ENCODE measurements at places on chromosomes 6 and 20. TPM values are rescaled to one million over a fixed set of nuclear protein-coding genes. Genes with fewer than 3 reads are reported as not detected.
A peak's percentile ranks its signal among the peaks of the same experiment; 100 is the strongest.

- H3K4me3 ChIP-seq, result no peak overlapping the region
- no peaks in the 10 kb centered on the region for H3K36me3 ChIP-seq
- H3K27me3 ChIP-seq, result peaks cover 39% of the 10 kb centered on the region
- H3K27ac ChIP-seq, result no peak overlapping the region
- no peak for DNase-seq
Observed at GRCh38 chr6:159450815-159451465, 242.1 kb downstream of the SOD2 start.

GRCh38 chr6:158206740-158207421 lies 38.7 kb downstream of the GTF2H5 start:
- no peaks in the 10 kb centered on the region for H3K36me3 ChIP-seq
- H3K27me3 ChIP-seq, result no peaks in the 10 kb centered on the region
- no peak for DNase-seq
- peaks cover 18% of the 10 kb centered on the region for H3K4me1 ChIP-seq
- H3K27ac ChIP-seq, result no peak overlapping the region
- H3K4me3 ChIP-seq, result no peak overlapping the region

DNA sequence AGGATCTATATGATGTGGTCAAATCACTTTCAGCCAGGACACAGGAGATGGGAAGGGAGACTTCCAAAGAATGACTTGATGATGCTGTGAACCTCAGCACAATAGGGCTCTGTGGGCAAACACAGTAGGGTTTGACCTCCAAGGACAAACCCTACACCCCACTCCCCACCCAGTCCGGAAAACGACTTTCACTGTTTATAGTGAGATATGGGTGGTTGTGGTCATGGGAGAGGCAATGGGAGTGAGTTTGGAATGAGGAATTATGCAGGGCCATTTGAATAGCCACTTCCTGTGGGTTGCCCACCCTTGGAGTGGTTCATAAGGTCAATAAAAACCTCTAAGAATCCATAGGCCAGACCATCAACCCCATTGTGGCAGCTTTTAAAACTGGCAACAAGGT lies 38.4 kb upstream of the PRND start:
- peaks cover 31% of the 10 kb centered on the region for H3K4me1 ChIP-seq
- no peak for DNase-seq
- H3K27ac ChIP-seq, result no peak overlapping the region
- peaks cover 2% of the 10 kb centered on the region for H3K36me3 ChIP-seq
- H3K4me3 ChIP-seq, result no peak overlapping the region

DNA sequence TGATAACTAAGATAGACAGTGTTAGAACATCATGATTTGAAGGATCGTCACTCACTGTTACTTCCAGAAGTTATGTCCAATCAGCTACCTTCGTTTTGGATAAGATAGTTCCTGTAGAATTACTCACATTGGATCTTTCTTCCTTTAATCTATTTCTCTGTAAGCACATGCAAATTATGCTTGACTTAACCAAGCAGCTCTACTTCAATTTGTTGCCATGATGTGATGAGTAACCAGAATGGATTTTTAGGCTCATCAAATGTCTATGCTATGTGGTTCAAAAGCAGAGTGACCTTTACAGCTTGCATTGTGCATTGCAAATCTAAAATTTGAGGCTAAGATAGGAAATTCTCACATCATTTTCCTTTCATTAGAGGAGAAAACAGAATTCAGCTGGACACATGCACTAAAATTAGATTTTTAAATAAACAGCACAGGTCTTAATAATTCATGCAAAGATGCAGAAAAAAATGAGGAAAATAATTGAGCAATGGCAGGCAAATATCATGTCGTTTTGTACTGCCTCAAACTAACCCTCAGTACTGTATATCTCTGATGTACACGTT lies 76.7 kb upstream of the ZFP64 start:
- peaks cover 70% of the 10 kb centered on the region for H3K27me3 ChIP-seq
- no peak overlapping the region for H3K27ac ChIP-seq
- DNase-seq, result no peak
- H3K36me3 ChIP-seq, result no peaks in the 10 kb centered on the region
- no peak overlapping the region for H3K4me3 ChIP-seq
- no peaks in the 10 kb centered on the region for H3K4me1 ChIP-seq

DNA sequence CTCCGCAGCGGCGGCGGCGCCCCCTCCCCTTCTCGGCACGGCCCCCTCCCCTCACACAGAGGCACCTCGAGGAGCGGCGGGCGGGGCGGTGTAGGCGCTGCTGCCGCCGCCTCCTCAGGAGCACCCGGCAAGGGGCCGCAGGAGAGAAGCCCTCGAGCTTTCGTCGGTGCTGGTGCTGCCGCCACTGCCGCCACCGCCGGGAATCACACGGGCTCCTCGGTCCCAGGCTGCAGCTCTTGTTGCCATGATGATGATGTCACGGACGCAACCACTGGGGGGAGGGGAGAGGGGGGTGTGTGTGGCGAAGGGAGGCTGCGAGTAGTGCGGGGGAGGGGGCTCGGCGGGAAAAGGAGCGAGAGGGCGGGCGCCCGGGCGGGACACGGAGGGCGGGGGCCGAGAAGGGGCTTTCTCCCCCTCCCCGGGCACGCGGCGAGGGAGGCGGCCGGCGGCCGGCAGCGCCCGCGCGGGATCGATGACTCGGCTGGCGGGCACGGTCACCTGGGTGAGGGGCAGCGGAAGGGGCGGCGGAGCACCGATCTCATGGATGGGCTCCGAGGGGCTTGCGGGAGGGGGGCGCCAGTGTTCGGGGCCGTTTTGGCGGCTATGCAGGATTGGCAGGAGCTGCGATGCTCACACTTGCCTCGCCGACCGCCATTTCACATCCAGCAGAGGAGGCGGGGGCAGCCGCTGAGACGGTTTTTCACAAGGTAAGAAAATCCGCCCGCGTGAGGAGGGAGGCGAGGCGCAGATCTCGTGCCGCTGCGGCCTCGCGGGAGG lies at the start of gene REV3L:
Gene REV3L, minus strand, starts transcription at position 260 of the 777 bp plus-strand sequence. CDS start 330 bp downstream, outside the sequence.
- peak; percentile 75 for DNase-seq
- no peaks in the 10 kb centered on the region for H3K27me3 ChIP-seq
- peak within 1 kb of the TSS; percentile 83 for H3K27ac ChIP-seq
- peaks cover 29% of the 10 kb centered on the region for H3K4me1 ChIP-seq

GRCh38 chr6:56693246-56693607 lies 50.5 kb upstream of the DST start:
- no peaks in the 10 kb centered on the region for H3K27me3 ChIP-seq
- peak overlapping the region; percentile 48 for H3K4me3 ChIP-seq
- peak overlapping the region; percentile 84 for H3K27ac ChIP-seq
- DNase-seq, result peak; percentile 89
- H3K36me3 ChIP-seq, result no peaks in the 10 kb centered on the region

- H3K4me1 ChIP-seq, result peaks cover 30% of the 10 kb centered on the region
- no peaks in the 10 kb centered on the region for H3K36me3 ChIP-seq
- peak; percentile 88 for DNase-seq
- peak overlapping the region; percentile 83 for H3K27ac ChIP-seq
- H3K4me3 ChIP-seq, result no peak overlapping the region
Observed at GRCh38 chr20:47989957-47990356, 204.7 kb upstream of the SULF2 start.

DNA sequence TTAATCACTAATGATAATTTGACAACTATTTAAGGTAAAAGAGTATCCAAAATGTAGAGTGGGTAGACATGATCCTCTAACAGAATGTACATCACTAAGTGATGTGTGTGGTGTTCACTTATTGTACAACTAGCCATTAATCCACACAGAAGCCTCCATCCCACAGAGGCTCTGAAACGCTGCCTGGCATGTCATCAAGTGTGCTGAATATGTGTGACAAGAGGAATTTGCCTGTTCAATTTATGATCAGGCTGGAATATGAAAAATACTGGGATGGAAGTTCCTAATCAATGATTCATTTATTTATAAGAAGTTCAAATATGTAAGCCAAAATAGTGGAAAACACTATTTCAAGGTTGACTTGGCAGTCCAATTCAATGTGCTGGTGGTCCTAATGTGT lies 72.4 kb downstream of the BACH2 start:
- H3K36me3 ChIP-seq, result peaks cover 14% of the 10 kb centered on the region
- DNase-seq, result no peak
- H3K4me1 ChIP-seq, result peaks cover 31% of the 10 kb centered on the region

DNA sequence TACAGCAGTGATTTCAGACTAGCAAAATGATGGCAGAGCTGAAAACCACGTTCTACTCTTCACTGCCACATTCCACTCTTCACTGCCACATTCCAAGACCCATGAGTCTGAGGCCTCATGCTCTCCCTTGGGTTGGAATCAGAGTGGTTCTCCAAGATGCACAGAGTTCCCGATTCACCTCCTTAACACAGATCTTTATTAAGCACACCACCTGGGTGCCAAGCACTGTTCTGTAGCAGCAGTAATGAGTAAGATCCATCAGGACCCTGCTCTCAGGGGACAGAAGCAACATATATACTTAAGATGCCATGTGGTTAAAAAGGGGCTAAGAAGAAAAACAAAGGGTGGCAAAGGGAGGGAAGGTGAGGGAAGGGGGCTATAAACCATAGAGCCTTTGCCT lies 26.9 kb downstream of the TSHZ2 start:
- no peaks in the 10 kb centered on the region for H3K4me1 ChIP-seq
- no peak overlapping the region for H3K27ac ChIP-seq
- H3K27me3 ChIP-seq, result peaks cover 29% of the 10 kb centered on the region
- no peaks in the 10 kb centered on the region for H3K36me3 ChIP-seq
- no peak overlapping the region for H3K4me3 ChIP-seq

DNA sequence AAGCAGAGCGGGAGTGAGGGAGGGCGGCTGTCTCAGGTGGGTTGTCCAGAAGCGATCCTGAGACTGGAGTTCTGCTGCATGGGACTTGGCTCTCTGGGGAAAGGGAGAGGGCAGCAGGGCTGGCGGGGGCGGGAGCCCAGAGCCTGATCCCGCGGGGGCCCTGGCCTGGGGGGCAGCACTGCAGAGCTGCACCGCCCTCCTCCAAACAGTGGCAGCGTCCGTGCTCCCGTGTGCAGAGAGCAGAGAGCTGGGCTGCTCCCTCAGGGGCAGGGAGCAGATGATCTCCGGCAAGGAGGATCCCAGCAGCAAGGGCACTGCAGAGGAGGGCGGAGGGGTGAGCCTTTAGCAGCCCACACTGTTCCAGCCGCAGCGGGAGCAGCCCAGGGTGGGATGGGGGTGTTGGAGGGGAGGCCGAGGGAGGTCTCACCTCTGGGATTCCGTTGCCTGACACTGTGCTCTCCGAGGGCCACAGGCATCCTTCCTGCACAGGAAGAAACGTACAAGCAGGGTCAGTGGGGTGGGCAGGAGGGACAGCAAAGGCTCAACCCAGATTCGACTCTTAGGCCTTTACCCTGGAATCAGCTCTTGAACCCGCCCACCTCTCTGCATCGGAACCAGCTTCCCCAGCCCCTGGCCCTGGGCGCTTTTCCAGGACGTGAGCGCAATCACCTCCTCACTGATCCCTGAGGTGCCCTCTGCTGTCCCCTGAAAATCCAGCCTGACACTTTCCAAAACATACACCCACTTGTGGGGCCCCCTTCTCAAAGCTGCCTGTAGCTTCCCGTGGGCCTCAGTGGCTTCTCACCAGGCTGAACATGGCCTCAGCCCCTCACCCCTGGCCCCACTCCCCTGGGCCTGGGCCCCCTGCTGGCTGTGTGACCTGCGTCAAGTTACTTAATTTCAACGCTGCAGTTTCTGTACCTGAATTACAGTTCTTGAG lies 32.6 kb upstream of the ZBP1 start:
- H3K4me3 ChIP-seq, result no peak overlapping the region
- no peak for DNase-seq
- H3K27ac ChIP-seq, result no peak overlapping the region
- H3K36me3 ChIP-seq, result peaks cover 41% of the 10 kb centered on the region
- no peaks in the 10 kb centered on the region for H3K4me1 ChIP-seq

- DNase-seq, result no peak
- no peaks in the 10 kb centered on the region for H3K27me3 ChIP-seq
- no peaks in the 10 kb centered on the region for H3K4me1 ChIP-seq
- no peak overlapping the region for H3K27ac ChIP-seq
Observed at GRCh38 chr6:14226051-14226660, 108.6 kb downstream of the CD83 start.

- no peak overlapping the region for H3K27ac ChIP-seq
- no peak for DNase-seq
- peaks cover 32% of the 10 kb centered on the region for H3K27me3 ChIP-seq
- no peaks in the 10 kb centered on the region for H3K36me3 ChIP-seq
Observed at GRCh38 chr6:152845421-152845820, 94.8 kb downstream of the VIP start.

DNA sequence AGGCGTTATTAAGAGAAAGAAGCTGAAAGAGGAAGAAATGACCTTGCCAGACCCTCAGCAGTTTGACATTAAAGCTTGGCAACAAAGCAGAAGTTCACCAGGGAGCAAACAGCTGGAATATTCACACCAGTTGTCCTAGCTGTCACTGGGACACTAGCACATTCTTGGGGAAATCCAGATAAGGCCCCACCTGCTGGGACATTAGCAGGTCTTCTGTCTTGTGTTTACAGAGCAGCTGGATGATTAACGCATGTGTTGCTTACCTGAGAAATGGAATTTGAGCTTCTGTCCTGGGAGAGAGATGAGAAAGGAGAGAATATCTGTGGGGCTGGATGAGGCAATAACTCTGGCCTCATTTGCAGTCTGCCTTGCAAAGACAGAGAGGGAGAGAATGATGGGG lies 137.6 kb upstream of the RIN2 start:
- H3K27ac ChIP-seq, result no peak overlapping the region
- no peaks in the 10 kb centered on the region for H3K36me3 ChIP-seq
- H3K27me3 ChIP-seq, result peaks cover 30% of the 10 kb centered on the region
- no peak overlapping the region for H3K4me3 ChIP-seq

GRCh38 chr20:40471261-40471629 lies 217.8 kb downstream of the MAFB start:
- no peak for DNase-seq
- H3K27ac ChIP-seq, result no peak overlapping the region
- no peaks in the 10 kb centered on the region for H3K27me3 ChIP-seq
- H3K4me1 ChIP-seq, result no peaks in the 10 kb centered on the region
- H3K4me3 ChIP-seq, result no peak overlapping the region

DNA sequence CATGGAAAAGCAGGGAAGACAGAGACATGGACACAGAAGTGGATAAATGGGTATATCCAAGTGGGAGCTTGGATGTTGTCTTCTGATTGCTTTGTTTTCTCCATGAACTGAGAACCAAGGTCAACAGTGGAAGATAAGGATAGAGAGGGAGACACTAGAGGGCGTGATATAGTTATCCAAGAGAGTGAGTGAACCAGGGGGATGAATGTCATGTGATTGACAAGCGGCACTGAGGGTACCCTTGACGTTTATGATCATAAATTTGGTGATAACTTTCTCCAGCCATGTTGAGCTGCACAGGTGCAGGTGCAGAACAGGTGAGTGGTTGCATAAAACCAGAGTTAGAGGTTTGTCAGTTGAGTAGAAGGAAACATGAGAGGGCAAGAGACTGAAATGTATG lies 20.7 kb downstream of the EBF4 start:
- H3K27ac ChIP-seq, result no peak overlapping the region
- H3K4me3 ChIP-seq, result no peak overlapping the region
- no peaks in the 10 kb centered on the region for H3K4me1 ChIP-seq
- DNase-seq, result peak; percentile 46
- H3K36me3 ChIP-seq, result no peaks in the 10 kb centered on the region
- peaks cover 38% of the 10 kb centered on the region for H3K27me3 ChIP-seq

DNA sequence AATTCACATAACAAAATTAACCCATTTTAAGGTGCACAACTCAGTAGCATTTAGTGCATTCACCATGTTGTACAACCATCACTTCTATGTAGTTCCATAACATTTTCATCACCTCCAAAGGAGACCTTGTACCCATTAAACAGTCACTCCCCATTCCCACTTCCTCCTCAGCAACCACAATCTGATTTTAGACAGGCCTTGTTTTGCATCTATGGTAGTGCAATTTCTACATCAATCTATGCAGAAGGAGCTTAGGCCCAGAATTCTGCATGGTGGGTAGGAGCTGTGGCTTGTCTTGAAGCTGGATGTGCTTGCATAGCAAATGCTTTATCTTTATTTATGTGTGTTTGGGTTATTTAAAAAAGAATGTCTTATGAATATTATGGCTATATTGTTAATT lies 13.5 kb upstream of the HLA-DQA1 start:
- no peak overlapping the region for H3K4me3 ChIP-seq
- H3K36me3 ChIP-seq, result no peaks in the 10 kb centered on the region
- H3K27ac ChIP-seq, result no peak overlapping the region
- H3K4me1 ChIP-seq, result no peaks in the 10 kb centered on the region

The SLC44A4 gene
- 4.9 TPM for total RNA-seq

The SLC35F1 gene
- not detected for total RNA-seq

The IMPG1 gene
- not detected for total RNA-seq

Data from PC-3 (cell line).